Hindlimb muscle (tissue), 1 donor: ENCODE measurements at places on chromosomes 12 and 14. TPM values are rescaled to one million over a fixed set of nuclear protein-coding genes. Genes with fewer than 3 reads are reported as not detected.

The DNAI7 gene
- 0.84 TPM for polyA plus RNA-seq

The PRKD1 gene
- polyA plus RNA-seq: 31.0 TPM

The PLCZ1 gene
- polyA plus RNA-seq: not detected

The MAP1LC3B2 gene
- 5.5 TPM for polyA plus RNA-seq

The LIMA1 gene
- 123 TPM for polyA plus RNA-seq

The PGF gene
- polyA plus RNA-seq: 51.0 TPM

The CLSTN3 gene
- polyA plus RNA-seq: 28.8 TPM

The PTGER2 gene
- 1.1 TPM for polyA plus RNA-seq

The C12orf54 gene
- polyA plus RNA-seq: 0.72 TPM

The AMDHD1 gene
- polyA plus RNA-seq: 0.10 TPM

The PLEK2 gene
- polyA plus RNA-seq: 0.62 TPM

The IGF1 gene
- polyA plus RNA-seq: 21.8 TPM

The M6PR gene
- polyA plus RNA-seq: 111 TPM

The CEBPE gene
- polyA plus RNA-seq: not detected

GRCh38 chr12:39588348-39588747 lies 31.3 kb downstream of the ABCD2 start:
- DNase-seq: no peak

DNA sequence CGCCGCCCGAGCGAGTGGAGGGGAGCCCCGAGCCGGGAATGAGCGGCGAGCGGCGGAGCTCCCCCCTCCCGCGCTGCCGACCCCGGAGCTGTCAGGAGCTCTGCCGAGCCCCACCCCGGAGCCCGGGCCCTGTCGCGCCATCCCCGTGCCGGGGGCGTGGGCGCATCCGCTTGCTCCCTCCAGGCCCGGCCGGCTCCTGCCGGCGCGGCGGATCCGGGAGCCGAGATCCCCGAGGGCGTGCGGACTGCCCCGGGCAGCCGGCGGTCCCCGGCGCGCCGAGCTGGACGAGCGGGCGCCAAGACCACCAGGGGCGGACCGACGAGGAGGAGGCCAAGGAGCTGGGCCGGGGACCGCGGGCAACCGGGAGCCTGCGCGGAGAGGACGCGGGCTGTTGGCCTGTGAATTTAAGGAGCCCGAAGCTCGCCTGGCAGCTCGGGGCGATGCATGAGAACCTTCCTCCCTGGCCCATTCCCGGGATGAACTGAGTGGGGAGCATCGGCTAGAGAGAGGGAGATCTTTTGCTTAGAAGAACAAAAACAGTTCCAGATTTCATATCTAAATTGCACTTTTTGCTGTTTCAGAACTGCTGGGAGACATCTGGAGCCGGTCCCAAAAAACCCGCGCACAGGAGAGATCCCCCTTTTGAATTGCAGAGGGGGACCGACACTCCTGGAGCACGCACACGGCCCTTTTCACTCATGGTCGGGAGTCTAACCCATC lies 2.0 kb downstream of the PTHLH start:
- DNase-seq: peak; percentile 43

GRCh38 chr14:91361233-91361811 lies 56.3 kb downstream of the CCDC88C start:
- no peak for DNase-seq

DNA sequence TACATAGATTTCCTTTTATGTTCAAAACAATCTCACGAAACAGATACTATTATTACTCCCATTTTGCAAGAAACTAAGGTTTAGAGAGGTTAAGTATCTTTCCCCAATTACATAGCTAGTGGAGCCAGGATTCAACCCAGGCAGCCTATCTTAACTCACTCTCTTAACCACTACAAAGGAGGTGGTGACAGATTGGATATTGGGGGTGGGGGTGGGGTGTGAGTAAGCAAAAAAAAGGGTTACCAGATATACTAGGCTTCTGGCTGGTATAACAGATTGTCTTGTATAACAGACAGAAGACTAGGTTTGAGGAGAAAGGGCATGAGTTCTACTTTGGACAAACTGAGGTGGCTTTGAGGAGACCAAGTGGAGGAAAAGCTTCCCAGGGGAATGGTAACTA lies 2.1 kb downstream of the GMFB start:
- DNase-seq: no peak

GRCh38 chr12:28699029-28699428 lies 450.0 kb upstream of the FAR2 start:
- no peak for DNase-seq

GRCh38 chr14:21041676-21042433 lies at the start of gene RNASE7:
RNASE7 (plus strand) TSS chr14:21042362; CDS start chr14:21042993, 631 bp downstream.
- DNase-seq: no peak

- DNase-seq: no peak
Observed at GRCh38 chr12:39815746-39816145, 196.1 kb upstream of the ABCD2 start.

DNA sequence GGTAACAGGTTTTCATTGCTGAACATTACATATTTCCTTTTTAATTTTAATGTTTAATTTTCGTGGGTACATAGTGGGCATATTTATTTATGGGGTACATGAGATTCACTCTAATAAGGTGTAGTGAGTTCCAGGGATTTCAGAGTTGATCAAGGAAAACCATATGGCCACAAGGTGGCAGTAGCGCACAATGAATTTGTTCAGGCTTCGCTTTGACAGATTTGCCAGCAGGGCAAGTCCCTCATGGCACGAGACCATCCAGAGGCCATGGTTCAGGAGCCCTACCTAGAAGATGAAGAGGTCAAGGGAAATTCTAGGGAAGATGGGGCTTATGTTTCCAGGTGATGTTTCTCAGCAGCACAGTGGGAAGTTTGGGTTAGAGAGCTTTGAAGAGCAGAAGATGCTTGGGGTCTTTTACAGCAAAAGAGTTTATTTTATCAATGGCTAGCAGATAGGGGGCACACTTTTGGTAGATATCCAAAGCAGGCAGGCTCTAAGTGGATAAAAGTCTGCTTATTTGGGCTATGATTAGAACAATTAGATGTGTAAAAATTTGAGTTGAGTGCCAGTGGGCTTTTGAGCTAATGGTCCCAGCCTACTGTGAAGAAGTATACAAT lies 1004.4 kb downstream of the AACS start:
- DNase-seq: no peak

GRCh38 chr12:16121953-16122352 lies 155.5 kb downstream of the SLC15A5 start:
- DNase-seq: no peak

GRCh38 chr12:30823764-30824163 lies 69.0 kb upstream of the CAPRIN2 start:
- DNase-seq: no peak

DNA sequence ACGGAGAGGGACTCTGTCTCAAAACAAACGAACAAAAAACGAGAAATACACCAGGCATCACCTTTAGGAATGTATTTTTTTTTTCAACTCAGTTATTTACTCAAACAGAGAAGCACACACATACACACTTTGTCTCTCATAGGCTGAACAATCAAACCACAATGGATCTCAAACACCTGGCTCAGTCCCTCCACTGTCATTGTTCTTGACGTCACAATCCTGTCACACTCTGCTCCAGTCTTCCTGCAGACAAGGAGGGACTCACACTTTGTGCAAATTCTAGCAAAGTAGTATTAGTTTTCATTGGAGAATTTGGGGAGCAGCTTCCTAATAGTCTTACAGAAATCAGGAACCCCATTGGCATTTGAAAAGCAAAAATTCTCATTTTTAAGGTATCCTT lies 727.8 kb downstream of the BCL11B start:
- no peak for DNase-seq

DNA sequence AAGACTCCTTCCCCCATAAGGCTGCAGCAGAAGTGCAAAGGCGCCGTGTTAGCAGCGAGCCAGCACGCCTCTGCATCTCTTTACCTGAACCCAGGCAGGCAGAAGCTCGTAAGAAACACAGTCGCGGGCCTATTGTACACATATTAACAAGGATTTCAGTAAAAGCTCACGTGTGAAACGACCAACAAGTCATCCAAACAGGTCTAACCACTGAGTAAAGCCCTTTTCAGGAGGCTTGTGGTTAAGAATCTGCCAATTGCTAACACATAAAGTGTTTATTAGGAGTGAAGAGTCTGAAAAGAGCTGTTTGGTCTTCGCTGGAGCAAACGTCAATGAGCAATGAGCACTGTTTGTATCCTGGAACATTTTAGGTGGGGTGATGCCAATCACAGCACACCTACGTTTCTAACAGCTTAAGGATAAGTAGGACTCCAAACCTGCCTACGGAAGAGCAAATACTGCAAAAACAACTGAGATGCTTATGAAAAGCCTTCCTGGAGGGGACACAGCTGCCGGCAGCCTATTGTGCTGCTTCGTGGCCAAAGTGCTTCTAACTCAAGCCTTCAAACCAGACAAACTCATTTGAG lies 43.1 kb downstream of the PRKAB1 start:
- no peak for DNase-seq

DNA sequence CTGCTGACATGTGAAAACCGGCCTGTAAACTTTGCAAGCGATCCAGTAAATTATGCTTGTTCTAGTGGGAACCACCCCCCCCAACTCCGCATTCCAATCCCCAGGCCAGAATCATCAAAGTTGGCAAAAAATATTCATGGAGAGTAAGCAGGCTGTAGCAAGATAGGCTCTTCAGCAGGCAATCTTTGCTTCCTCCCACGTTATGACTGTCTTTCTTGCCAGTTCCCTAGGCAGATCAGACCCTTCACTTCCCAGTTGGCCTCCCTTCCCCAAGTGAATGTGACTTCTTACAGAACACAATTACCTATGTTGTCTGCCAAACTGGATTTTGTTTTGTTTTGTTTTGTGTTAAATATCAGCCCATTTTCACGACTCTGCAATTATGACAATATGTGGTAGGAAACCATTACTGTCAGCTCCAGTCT lies 1.2 kb upstream of the PTGER2 start:
- no peak for DNase-seq

GRCh38 chr14:68297876-68298468 lies 478.4 kb downstream of the RAD51B start:
- no peak for DNase-seq

DNA sequence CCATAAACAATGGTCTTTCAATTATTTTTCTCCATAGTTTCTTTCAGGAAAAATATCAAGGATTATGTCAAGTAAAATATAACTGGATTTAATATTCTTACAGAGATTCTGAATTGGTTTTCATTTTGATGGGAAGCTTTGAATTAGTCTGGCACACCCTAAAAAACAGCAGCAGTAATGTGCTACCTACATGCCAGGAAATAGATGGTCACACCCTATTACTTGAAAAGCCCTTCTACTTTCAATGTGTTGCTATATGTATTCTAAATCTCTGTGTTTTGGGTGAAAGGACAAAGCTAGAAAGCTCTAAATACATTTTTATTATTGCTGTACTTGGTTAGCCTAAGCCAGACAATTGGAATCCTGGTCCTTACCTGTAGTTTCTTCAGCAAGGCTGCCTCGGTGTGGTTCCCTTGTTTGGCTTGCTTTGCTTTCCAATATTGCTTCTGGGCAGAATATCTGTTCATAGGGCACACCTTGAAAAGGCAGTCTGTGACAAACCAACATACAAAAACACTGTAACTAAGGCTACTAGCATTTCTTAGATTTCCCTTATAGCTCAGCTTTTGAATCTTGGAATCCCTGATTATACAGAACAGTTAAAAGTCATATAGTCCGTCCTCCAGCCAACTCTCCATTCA lies 107.6 kb downstream of the ITPR2 start:
- DNase-seq: no peak

GRCh38 chr12:69254046-69254445 lies 14.7 kb downstream of the CPSF6 start:
- DNase-seq: no peak

- peak; percentile 27 for DNase-seq
Observed at GRCh38 chr12:77133566-77133965, 68.2 kb upstream of the E2F7 start.

- no peak for DNase-seq
Observed at GRCh38 chr14:65731933-65732506, 319.5 kb downstream of the FUT8 start.

GRCh38 chr14:31271648-31272047 lies 64.1 kb upstream of the HECTD1 start:
- no peak for DNase-seq

DNA sequence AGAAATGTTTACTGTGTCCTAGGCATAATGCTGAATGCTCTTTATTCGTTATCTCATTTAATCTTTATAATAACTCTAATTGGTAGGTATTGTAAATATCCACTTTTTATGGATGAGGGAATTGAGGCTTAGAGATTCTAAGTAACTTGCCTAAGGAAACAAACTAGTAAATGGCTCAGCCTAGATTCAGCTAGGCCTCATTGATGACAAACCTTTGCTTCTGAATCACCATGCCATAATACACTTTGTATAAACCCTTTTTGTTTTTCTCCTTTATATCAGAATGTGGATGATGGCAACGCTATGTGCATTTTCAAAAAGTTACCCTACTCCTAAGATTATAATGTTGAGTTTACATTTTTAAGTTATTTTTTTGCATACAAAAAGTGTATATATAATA lies 34.0 kb downstream of the MNAT1 start:
- no peak for DNase-seq

GRCh38 chr14:100063314-100063941 lies 1.8 kb upstream of the EVL start:
- DNase-seq: no peak

- DNase-seq: no peak
Observed at GRCh38 chr14:21846227-21846885, 172.7 kb upstream of the OR4E1 start.

- no peak for DNase-seq
Observed at GRCh38 chr14:71574976-71575375, 357.3 kb upstream of the RGS6 start.

- no peak for DNase-seq
Observed at GRCh38 chr12:29563636-29564035, 66.2 kb upstream of the OVCH1 start.
